ENCODE measurements at places on chromosomes 5 and 9. TPM values are rescaled to one million over a fixed set of nuclear protein-coding genes. Genes with fewer than 3 reads are reported as not detected.

DNA sequence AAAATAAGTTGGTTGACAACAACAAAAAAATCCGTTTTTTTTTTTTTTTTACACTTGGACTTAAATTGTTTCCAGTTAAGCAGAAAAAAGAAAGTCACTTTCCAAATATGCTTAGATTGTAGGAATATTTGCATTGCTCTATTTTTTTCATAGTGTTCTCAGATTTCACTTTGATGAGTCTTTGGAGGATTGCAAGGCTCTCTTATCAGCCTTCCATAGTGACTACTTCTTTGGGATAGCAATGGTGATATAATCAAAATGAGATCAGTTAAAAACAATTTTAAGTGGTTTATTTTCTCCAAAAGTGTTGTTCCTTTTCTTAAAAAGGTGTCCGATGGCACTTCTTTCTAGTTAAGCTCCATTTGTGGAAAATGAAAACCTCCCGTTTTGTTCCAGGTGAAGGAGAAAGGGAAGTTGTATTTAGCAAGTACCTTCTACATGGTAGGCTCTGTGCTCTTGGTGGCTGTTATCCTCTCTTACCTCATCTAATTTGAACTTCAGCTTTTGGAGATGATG is 3.9 kb downstream of the RASGRF2 start:
- DNase-seq, result no peak

DNA sequence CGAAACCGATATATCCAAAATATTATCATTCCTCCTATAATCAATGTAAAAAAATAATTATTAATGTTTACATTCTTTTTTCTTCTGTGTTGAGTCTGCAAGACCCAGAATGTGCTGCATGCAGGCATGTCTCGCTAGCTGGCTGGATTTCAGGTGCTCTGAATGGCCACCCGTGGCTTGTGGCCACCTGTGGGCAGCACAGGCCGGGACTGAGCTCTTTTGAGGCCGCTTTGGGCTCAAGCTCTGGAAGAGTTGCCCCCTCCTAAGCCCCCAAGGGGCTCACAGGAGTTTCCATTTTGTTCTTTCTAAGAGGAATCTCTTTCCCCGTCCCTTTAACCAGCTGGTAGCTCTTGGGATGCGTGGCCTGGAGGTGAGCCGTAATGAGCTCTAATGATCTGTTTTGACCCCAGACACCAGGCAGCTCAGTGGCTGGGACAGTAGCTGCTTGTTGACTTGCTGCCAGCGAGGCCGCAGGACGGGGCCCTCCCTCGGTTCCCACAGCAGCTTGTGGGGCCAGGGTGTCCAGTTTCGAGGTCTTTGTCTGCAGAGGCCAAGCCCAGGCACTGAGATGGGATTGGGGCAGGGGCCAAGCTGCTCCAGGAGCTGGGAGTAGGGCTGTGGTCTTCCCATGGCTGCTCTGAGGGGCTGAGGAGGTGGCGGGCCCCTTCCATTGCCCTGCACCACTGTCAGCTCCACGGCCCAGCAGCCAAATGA is 20.8 kb downstream of the ASS1 start:
- no peak for DNase-seq

DNA sequence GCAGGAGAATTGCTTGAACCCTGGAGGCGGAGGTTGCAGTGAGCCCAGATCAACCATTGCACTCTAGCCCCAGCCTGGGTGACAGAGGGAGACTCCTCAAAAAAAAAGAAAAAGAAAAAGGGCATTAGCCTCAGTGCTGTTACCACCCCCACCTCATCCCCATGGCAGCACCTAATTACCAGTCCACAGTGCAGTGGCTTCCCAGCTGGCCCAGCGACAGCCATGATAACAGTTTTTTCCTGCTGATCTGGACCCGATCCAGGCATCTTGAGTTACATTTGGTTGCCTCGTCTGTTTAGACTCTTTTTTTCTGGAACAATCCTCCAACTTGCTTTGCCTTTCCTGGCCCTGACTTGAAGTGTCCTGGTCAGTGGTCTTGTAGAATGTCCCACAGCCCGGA is 24.4 kb downstream of the NCS1 start:
- peak; percentile 46 for DNase-seq

Gene GNE
- 7.3 TPM for total RNA-seq

GRCh38 chr5:172450861-172451695 is 3.2 kb downstream of the SH3PXD2B start:
- DNase-seq, result peak; percentile 53

Gene FGD3
- total RNA-seq, result 13.2 TPM

GRCh38 chr9:135666534-135667462 is 3.7 kb downstream of the LCN9 start:
- no peak for DNase-seq

DNA sequence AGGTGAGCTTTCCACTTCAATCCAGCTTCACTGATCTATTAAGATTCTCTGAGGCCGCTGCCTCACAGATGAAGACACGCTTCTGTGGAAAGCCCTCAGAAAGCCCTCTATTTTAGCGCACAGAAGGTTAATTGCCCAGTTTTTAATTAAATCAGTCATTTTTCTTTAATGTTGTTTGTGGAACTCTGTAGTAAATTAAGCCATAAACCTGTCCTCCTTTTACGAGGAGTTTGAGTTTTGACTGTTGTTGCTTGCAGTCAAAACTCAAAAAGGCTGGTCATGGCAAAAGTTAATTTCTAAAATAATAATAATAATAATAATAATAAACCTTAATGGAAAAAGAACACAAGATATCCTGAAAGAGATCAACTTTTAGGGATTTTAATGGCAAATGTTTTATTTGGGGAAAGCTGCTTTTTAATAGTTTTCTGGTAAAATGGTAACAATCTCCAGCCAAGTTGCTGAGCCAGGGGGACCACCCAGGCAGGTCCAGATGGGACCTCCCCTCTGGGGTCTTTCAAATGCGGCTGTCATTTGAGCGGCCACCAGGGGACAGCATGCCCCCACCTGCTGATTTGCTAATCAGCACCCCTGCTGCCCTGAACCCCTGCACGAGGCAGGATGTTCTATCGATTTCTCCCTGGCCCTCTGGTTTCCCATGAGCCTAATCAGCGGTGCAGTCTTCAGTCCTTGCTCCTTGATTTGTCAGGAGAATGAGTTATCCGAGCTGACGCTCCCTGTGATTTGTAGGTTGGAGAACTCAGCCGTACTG is 247.2 kb downstream of the FSTL4 start:
- no peak for DNase-seq

DNA sequence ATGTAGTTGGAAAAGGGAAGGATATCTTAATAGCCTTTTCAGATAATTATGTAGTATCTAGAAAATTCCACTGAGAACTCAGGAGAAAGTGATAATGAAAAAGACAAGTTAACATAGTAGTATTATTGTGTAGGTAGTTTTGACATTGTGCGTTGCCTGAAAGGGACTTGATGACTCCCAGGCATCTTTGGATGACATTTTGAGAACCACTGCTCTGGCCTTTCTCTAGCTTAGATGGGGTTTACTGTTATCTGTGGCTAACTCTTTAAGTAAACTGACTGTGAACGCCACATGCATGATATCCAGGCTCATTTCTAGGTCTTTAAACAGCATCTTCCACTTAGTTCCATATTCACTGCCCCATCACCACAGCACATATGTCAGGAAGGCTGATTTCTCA is 14.4 kb upstream of the FYB1 start:
- no peak for DNase-seq

DNA sequence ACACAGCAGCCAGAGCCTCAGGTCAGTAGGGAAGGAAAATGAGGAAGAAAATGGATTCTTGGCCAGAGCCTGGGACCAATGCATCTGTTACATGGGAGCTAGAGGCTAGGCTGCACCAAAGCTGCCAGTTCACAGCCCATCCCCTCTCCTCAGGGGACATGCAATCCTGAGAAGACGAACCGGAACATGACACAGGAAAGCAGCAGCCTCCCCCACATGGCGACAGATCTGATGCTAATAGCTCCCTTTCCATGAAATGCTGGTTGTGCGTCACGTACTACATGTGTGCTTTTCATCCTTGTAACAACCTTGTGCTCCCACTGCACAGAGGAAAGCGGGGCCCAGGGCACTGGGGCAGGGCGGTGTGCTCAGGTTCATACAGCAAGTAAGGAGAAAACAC is 67.5 kb downstream of the PRRT1B start:
- DNase-seq, result no peak

- no peak for DNase-seq
Measured at GRCh38 chr5:177997319-177997670, 1.3 kb upstream of the PROP1 start.

Gene GCNT4
- 4.2 TPM for total RNA-seq

DNA sequence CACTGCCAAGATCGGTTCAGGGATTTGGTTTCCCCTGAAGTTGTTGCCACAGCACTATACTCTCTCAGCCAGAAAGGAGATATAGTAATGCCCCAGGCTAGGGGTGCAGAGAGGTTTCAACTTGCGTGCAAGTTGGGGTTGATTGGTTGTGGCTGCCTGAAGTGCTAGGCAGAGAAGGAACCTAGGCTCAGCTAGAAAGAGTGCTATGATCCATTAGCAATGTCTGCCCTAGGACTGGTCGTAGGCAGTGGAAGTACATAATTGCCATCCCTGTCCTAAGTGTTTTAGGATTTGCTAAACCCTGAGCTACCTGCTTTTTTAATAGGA is 136.6 kb upstream of the SMIM23 start:
- no peak for DNase-seq

GRCh38 chr5:108222011-108222410 is 159.9 kb downstream of the FBXL17 start:
- DNase-seq, result no peak

Gene RECK
- 2.6 TPM for total RNA-seq

DNA sequence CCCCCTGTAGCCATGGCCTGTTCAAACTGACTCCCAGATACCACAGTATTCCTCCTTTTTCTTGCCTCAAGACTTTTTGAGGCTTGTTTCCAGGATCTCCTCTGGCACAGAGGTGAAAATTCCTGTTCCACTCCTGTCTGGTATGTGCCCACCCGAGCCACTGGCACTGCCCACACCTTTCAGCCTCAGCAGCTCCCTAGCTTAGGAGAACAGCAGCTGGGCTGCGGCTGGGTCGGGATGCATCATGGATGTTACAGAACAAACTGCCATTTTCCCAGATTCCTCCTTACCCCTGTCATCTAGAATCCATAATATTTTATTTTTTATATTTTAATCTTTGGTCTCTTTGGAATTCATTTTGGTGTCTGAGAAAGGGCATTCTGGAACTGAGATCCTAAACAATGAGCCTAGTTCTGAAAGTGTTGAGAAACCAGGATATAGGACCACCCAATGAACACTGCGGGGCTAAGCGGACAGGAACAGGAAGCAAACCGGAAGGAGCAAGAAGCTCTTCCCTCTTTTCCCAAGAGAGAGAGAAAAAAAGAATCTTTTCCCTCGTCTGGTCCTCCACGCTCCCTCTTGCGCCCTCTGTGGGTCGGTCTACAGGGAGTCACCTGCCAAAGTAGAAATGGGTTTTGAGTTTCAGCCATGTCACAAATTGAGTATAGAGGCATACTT is 12.5 kb downstream of the OR2S2 start:
- DNase-seq, result peak; percentile 82

Gene LIX1
- 0.26 TPM for total RNA-seq

Gene SLC31A2
- total RNA-seq, result 23.7 TPM

Measured in body of pancreas (tissue), 4 donors.